Activated CD4-positive, alpha-beta T cell treated with anti-CD3 and anti-CD28 coated beads, Interleukin-2, amount 10 ng/mL, durations not matched to agents 24 days and 14 days (primary cell): ENCODE measurements at places on chromosomes 5 and 9.

- DNase-seq, result no peak
These were observed 507 bp downstream of the CTNND2 start for GRCh38 chr5:11903614-11904264.

GRCh38 chr9:80485420-80486250 is 913.9 kb downstream of the TLE4 start:
- no peak for DNase-seq

DNA sequence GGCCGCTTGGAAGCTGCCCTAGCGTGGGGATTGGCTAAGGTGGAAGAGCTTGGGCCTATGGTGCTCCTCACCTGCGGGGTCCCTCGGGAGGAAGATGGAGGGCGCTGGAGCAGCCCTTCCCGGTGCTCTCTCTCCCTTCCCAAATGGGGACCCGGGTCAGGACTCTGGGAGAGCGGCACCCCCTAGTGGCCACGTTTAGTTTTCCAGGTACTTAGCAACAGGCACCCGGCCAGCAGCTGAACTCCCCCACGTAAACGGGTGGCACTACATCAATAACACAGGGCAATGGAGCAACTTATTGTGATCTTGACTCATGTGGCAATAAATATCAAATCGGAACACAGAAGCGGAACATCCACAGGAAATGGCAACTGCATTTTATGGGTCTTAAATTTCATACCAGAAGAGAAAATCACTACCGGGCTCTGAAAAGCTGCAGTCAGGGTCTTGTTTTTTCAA is 316.6 kb downstream of the AGTPBP1 start:
- peak; percentile 85 for DNase-seq

DNA sequence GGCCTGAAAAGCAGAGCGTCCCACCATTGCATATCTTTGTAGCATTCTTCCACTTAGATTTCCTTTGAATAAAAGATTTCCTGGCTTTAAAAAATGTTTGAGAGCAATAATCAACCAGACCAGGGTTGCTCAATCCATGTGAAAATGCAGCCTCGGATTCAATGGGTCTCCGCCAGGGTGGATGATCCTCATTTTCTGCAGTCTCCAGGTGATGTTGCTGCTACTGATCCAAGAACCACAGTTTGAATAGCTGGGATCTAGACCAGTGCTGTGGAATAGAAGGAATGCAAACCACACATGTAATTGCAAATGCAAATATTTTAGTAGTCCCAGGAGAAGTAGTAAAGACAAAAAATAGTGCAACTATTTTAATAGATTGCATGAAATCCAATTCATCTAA is 317.6 kb downstream of the IRX1 start:
- DNase-seq, result peak; percentile 12

DNA sequence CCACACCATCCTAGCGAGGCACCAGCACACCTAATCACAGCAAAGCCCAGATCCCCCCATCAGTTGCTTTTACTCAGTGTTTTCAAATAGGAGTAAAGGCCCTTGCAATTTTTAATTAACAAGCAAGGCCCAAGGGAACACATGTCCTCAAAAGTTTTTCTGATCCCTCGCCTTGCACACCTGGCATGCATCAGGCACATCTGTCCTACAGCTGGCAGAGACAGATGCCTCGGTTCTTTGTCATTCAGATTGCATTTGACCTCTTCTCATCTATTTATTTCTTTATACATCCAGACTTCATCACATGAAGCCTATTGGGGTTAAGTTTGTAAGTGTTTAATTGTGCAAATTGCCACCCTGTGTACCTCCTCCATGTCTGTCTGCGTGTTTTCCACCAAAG is 241.4 kb downstream of the MARCHF11 start:
- DNase-seq, result no peak

DNA sequence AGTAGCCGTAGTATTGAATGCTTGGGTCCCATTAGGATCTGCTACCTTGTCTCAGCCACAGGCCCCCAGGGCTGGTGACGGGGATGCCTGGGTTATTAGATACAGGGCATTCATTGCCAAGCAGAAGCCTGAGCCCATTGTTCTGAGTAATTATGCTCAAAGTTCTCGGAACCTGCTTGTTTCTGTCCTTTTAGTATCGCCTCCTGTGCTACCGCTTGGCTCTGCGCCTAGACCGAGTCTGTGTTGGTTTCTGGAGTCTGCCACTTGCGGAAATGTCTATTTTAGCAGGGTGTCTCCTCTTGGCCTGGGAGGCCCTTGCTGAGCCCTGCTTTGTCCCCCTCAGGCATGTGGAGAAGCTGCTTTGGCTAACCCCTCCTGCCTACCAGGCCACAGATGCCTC is 506.1 kb downstream of the BNC2 start:
- DNase-seq, result no peak
